Renal cortex interstitium (tissue), 15 donors: ENCODE measurements at places on chromosomes 7 and 10. TPM values are rescaled to one million over a fixed set of nuclear protein-coding genes. Genes with fewer than 3 reads are reported as not detected.

DNA sequence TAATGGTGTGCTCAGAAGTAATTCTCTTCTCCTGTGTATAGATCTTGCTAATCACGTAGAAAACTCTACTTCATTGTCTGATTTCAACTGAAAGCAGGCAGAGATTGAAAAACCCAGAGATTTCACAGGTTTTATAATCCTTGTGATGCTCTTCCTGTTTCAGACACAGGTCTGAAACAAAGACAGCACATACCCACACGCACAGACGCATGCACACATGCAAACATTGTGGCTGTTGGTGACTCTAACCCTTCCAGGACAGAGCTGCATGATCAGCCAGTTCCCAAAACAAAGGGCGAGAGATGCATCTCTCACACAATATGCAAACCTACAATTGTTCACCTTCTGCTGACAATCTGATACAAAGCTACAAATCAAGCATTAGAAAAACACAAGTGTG lies 11.1 kb upstream of the TFEC start:
- no peak for DNase-seq

The CCDC172 gene
- not detected for polyA plus RNA-seq

- peak; percentile 6 for DNase-seq
These were observed 109.9 kb upstream of the EFCAB10 start for GRCh38 chr7:105691082-105691679.

DNA sequence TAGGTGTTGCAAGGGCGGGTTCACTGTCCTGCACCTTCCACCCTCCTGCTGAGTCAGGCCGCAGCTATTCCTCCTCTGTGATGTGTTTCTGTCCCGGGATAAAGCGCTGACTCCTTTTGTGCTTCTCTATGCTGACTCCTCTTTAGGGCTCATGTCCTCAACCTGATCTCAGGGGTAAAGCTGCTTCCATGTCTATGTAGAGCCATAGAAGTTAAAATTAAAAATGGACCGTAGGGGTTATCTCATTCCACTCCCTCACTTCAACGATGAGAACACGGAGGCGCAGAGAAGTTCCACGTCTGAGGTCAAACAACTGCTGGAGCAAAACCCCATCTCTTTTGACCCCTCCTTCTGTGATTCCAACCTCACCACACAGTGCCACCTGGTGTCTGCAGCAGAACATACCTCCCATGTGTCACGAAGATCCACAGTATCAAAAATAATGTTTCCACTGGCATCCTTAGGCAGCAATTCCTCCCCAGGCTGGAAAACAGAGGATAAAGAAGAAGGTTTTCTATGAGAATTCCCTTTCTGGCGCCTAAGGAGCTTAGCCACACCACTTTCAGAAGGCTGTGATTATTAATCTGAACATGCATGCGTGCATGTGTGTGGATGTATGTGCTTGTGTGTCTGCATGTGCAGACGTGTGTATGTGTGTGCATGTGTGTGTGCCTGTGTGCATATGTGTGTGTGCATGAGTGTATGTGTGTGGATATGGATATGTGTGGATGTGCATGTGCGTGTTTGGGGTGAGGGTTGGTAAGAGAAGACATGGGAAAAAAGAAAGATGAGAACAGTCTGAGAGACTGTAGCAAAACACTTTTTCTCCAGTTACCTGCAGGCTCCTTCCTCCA lies 81.2 kb upstream of the UCN3 start:
- peak; percentile 32 for DNase-seq
